ENCODE measurements at places on chromosomes 4 and X.

- DNase-seq: no peak
Observed at GRCh38 chr4:76012388-76012801, 5.1 kb upstream of the CXCL9 start.

DNA sequence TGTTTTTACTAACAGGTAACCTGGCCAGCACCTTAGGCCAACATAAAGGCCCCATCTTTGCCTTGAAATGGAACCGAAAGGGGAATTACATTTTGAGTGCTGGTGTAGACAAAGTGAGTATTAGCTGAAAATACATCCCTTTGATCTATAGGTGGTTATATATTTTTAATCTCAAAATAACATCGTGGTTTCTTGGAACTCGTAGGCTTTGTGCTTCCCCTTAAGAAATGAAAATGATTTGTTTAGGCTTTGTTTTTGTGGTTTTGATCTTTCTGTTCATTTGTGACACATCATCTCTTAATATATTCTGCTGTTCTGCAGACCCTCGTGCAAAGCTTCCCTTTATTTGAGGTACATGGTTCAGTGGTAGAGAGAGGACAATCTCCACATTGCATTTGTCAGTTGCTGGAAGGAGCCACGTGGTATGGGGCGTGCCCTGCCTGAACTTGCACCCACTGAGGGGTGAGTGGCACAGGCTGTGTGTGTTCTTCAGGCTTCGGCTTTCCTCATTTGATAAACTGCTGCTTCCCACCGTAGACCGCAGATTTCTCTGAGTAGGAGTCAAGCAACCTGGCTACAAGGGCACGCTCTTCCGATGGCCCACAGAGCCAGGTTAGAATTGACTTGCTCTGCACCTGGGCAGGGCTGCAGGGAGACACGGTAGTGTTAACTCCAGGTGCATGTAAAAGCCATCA, 72.2 kb downstream of the GPR143 start:
- no peak for DNase-seq

DNA sequence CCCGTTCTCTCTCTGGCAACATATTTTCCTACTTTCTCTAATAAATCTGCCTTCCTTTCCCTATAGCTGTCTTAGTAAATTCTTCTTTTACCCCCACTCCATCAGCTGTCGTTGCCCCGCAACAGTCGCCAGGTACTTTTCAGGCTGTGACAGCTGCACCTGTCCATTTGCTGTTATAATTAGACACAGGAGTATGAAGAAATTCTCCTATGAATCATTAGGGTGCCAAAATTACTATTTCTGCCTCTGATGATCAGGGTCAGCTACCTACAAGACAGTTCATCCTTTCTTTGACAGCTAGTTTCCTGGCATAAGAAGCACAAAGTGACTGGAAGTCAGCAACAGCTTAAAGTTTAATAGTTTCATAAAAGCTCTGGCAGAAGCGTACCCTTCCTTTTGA, 19.5 kb upstream of the GALNTL6 start:
- no peak for DNase-seq

- no peak for DNase-seq
Observed at GRCh38 chr4:142104041-142104440, 467.7 kb downstream of the IL15 start.

GRCh38 chr4:45539142-45539814, 584.6 kb downstream of the GABRG1 start:
- no peak for DNase-seq

DNA sequence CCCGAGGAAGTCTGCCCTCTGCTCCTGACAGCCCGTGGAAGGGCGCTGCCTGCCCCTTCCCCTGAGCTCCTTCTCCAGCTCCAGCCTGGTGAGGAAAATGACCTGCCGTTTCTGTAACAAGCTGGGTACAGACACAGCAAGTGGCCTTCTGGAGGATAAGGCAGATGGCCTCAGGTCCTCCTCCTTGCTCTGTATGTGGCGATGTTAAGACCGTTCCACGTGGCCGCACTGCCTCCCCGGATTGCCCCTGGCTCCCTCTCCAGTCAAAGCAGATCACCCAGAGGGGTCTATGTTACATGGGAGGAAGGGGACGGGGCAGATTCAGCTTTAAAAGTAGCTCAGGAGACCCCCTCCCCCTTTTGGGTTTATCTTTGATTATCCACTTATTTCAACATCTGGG, 80.3 kb upstream of the GATB start:
- DNase-seq: no peak

- DNase-seq: no peak
Observed at GRCh38 chr4:173935622-173936405, 347.7 kb downstream of the FBXO8 start.

GRCh38 chr4:144353292-144353691, 212.8 kb upstream of the GYPA start:
- DNase-seq: no peak

GRCh38 chr4:121041307-121042090, 30.8 kb downstream of the NDNF start:
- DNase-seq: no peak

DNA sequence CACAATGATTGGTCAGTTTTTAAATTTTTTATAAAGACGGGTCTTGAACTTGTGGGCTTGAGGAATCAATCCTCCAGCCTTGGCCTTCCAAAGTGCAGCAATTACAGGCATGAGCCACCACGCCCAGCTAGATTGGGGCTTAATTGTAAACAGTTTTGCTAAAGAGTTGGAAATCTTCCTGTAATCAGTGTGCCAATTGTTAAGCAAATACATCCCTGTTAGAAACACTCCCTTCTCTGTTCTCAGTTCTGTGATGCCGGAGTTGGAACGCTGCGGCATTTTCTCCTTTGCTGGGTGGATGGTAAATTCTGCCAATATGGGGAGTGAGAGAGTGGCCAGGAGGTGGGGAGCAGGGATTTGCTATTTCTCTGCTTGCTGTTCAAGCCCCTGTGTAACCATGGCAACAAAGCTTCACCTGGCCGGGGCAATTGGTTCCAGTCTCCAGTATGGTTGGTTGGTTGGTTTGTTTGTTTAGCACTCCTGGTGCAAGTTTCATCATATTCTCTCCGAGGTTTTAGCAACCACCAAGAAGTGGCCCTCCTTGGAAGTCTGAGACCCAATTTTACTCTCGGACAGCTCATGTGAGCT, 3.0 kb upstream of the SPATA4 start:
- DNase-seq: no peak

DNA sequence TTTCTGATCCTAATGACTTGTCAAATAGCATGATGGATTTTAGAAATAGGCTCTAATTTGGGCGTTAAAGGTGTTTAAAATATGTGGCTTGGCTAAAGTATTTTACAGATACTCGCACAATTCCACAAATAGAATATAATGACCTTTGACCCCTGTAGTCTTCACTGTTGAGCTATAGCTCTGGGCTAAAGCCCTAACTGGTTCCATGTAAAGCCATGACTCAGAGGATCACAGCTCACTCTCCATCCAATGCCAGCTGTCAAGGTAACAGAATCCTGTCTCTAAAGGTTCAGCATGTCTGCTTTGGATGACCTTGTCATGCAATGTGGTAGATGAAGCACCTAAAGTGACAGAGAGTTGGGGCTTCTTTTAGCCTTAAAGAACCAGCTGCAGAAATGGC, 42.5 kb downstream of the TLR10 start:
- DNase-seq: no peak

- DNase-seq: no peak
Observed at GRCh38 chr4:24024157-24024556, 134.3 kb upstream of the PPARGC1A start.

- DNase-seq: no peak
Observed at GRCh38 chr4:177220376-177220775, 89.3 kb upstream of the NEIL3 start.

Data from stimulated activated CD8-positive, alpha-beta memory T cell treated with anti-CD3 and anti-CD28 coated beads, Interleukin-4, amount 100 ng/mL, for 4 hours (primary cell).